ENCODE measurements at places on chromosomes 11 and 22. TPM values are rescaled to one million over a fixed set of nuclear protein-coding genes. Genes with fewer than 3 reads are reported as not detected.

PSMD13 gene
- total RNA-seq, result 182 TPM

MS4A3 gene
- total RNA-seq, result not detected

CARNS1 gene
- total RNA-seq, result 0.86 TPM

SCO2 gene
- total RNA-seq, result 7.9 TPM

PTPRJ gene
- total RNA-seq, result 64.2 TPM

MCHR1 gene
- total RNA-seq, result not detected

RGL4 gene
- total RNA-seq, result 31.4 TPM

ALKBH8 gene
- 10.3 TPM for total RNA-seq

MPPED1 gene
- total RNA-seq, result not detected
